ENCODE measurements at places on chromosomes 6 and 20.

GRCh38 chr20:61299618-61300017, 47.6 kb downstream of the CDH4 start:
- DNase-seq: no peak

GRCh38 chr6:134422426-134423231, 104.7 kb upstream of the SGK1 start:
- no peak for DNase-seq

- DNase-seq: no peak
Observed at GRCh38 chr6:63491119-63491518, 81.2 kb upstream of the LOC128125822 start.

GRCh38 chr6:106145144-106145543, 59.0 kb downstream of the PRDM1 start:
- DNase-seq: no peak

DNA sequence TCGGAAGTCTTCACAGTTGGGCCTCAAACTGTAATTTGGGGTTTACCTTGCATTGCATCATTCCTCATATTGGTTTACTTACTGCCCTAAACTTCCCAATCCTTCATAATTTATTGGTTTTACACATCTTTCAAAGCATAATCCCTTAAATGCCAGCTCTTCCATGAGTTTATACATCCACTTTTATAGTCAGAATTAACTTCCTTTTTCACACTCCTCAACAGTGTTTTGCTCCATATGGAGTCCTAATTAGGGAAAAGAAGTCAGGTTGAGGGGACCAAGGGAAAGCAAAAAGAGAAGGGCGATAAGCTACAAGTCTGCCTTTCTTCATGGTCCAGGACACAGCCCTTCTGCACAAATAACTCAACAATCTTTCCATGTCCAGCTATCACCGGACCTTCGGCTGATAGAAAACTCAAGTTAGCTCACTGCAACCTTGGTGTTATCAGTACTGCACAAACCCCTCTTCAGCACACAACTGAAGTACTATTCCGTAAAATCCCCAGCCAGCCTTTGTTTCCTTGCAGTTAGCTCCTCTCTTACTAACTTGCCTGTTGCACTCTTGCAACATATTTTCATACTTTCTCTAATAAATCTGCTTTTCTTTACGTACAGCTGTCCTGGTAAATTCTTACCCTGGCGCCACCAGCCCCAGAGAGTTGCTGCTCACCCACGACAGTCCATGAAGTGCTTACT, 2.0 kb downstream of the EEF1E1 start:
- no peak for DNase-seq

GRCh38 chr20:51631011-51631950, 88.8 kb upstream of the NFATC2 start:
- no peak for DNase-seq

DNA sequence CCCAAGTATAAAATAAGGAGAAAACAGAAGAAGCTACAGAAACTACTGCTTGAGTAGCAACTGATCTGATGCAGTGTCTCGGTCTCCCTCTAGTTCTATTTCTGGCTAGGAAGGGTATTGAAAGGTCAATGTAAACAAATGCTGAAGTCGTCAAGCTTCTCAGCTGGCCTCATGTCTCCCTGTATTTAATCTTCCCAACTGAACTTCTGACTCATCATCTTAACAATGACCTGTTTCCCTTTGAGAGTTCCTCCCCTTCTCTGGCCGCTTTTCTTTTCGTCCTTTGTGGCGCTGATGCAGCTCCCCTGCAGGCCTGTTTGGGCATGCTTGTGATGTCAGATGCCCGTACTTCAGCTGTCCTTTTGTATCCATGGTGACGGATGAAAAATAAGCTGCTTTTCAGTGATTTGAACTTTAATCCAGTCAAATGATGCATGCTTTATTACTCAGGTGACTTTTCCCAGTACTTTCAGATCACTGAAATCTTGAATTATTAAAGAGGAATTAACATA, 7.8 kb upstream of the LCA5 start:
- DNase-seq: no peak

DNA sequence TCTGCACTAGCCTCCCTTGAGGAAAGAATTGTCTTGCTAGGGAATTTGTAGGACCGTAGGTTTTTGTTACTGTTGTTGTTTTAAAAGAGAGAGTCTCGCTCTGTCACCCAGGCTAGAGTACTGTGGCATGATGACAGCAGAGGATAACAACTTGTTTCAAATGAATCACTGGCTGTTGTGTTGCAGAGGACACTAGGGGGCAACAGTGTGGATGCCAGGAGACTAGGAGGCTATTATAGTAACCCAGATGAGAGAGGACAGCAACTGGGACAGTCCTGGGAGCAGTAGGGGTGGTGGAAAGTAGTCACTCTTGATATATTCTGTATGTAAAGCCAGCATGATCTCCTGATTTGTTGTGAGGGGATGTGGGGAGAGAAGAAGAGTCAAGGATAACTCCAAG, 41.8 kb upstream of the LAMA4 start:
- DNase-seq: peak; percentile 61
